Central memory CD4-positive, alpha-beta T cell (primary cell): ENCODE measurements at places on chromosomes 2 and 18.

- DNase-seq, result no peak
These were observed 54.0 kb upstream of the GPR75 start for GRCh38 chr2:53913721-53914120.

- no peak for DNase-seq
These were observed 145.5 kb upstream of the CTAGE1 start for GRCh38 chr18:22563164-22563583.

GRCh38 chr18:3086871-3087270 is 73.9 kb upstream of the LPIN2 start:
- DNase-seq, result no peak

DNA sequence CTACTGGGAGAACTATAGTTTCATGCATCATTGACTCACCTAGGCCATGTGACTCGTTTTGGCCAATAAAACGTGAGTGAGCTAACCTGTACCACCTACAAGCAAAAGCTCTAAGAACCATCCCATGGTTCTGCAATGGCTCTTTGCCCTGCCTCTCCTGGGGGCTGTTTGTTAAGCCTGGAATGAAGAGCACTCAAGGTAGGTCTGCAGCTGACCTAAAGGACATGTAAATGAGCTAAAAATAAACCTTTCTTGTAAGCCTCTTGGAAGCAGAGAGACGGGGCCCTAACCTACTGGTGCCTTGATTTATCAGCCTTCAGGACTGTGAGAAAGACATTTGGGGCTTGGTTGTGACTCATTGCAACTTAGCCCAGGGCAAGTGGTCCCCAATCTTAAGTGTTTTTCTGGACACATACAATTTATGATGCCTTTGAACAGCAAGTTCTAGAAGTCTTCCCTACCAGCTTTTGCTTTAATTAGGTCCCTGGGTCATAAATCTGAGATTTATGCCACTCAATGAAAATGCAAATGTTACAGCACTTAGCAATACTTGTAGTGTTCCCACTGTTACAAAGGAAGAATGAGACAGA is 107.4 kb downstream of the OSBPL6 start:
- no peak for DNase-seq

GRCh38 chr18:62403120-62403519 is 78.0 kb downstream of the TNFRSF11A start:
- DNase-seq, result no peak

GRCh38 chr2:45647986-45648520 is 3.4 kb upstream of the PRKCE start:
- no peak for DNase-seq

- DNase-seq, result no peak
These were observed 492.8 kb upstream of the RAB12 start for GRCh38 chr18:8116341-8117005.

- no peak for DNase-seq
These were observed 392.6 kb upstream of the ATP5MC3 start for GRCh38 chr2:175574069-175574468.
